ENCODE measurements at places on chromosomes 2 and 18. TPM values are rescaled to one million over a fixed set of nuclear protein-coding genes. Genes with fewer than 3 reads are reported as not detected.
A peak's percentile ranks its signal among the peaks of the same experiment; 100 is the strongest.

GKN2 gene
- total RNA-seq = not detected

CERKL gene
- total RNA-seq = 1.6 TPM

DSG2 gene
- 66.0 TPM for total RNA-seq

MYO5B gene
- total RNA-seq = 25.4 TPM

CDH19 gene
- not detected for total RNA-seq

MC5R gene
- not detected for total RNA-seq

SCN1A gene
- not detected for total RNA-seq

ASB18 gene
- total RNA-seq = not detected

SAG gene
- total RNA-seq = not detected

C2orf69 gene
- 14.1 TPM for total RNA-seq

DNA sequence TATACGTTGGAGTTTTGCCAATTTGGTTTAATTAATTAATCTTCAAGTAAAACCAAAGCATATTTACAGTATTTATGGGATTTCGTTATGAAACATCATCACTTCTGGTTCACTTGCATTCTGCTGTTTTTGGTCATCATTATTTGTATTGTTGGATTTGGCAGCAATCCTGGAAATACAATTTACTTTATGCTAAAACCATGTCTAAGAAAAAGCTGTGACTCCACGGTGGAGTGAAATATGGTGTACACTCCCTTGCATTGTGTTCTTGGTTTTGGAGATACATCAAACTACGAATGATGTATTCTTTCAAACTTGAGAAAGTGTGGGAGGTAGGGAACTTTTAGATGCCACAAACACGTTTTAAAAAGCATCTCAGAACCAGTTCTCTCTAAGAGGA lies 106.4 kb downstream of the CTAGE1 start:
- DNase-seq = no peak

DNA sequence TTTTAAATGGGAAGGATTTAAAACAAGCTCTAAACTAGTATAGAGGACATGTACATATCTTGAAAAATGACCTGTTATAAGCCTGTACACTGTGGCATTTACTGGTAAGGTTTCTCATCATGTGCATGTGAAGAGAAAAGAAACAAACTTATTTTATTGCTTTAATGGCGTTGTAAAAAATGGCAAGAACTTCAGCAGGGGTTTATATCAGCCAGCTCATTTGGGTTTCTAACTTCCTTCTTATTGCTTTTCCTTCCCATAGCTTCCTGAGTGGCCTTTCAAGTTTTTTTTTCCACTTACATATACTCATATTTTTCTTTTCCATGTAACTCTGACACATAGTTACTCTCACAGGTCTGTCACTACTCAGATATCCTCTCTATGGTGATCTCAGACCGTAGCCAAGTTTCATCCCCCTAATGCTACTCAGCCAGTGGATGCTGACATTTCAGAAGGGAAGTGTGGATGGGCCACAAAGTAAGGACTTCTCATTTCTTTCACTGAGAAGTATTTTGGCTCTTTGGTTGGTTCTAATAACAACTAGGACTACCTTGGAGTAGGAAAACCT lies 198.2 kb downstream of the PARD3B start:
- DNase-seq = no peak

- DNase-seq = no peak
Observed at GRCh38 chr18:44080054-44080453, 600.6 kb upstream of the SETBP1 start.

- no peak for DNase-seq
Observed at GRCh38 chr2:125455110-125455509, 1200.8 kb upstream of the GYPC start.

DNA sequence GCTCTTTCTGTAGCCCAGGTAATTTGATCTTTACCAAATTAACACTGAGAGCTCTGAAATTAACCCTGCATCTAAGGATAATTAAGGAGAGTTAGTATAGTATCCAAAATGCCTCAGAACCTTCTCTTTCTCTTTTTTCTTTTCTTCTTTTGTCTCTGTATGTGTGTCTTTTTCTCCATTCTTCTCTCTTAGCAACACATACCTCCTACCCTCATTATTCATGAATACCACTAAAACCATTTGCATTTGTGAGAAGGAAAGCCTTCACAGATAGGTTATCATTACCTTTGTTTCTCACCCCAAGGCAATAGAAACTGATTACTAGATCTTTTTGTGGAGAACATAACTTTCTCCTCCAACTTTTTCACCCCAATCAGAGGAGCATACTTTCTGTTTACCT lies 376.5 kb upstream of the NXPH2 start:
- DNase-seq = no peak

DNA sequence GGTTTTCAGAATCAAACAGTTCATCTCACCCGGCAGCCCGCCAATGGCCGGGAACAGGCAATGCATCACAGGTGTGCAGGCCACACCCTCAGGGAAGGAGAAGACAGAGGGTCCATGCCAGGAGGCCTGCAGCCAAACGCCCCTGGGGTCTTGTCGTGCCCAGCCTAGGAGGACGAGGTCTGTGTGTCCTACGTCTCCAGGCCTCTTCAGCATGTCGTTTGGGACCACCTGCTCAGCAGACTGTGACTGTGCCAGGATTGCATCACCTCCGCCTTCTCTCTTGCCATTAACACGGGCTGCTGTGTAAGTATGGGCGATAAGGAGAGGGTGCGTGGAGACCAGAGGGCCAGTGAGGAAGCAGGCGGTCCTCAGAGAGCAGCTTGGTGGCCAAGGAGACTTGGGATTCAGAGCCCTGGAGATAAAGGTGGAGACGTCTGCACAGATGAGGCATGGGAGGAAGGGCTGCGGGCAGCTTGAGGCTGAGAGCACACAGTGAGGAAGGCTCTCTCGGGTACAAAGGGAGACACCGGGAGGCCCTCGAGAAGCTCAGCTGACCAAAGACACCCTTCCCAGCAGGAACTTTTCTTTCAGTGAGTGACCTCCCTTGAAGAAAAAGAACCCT lies 37.4 kb upstream of the KLHL29 start:
- no peak for DNase-seq

- no peak for DNase-seq
Observed at GRCh38 chr18:36665952-36666351, 162.8 kb downstream of the TPGS2 start.

DNA sequence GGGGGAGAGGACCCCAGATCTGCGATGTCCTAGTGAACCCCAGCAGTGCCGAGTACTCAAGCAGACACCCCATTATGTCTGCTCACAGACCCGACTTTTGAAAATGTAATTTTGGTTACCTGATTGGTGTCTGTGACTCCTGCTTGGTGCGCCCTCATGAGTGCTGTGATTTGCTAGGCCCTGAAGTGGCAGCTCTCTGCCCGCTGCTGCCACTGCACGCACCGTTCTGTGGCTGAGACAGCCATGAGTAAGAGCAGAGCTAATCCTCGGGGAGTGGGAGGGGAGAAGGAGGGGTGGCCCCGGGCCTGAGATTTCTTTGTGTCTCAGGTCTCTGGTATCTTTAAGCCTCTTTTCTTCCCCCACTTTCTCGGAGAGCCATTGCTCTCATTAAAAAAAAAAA lies 18.2 kb downstream of the FHOD3 start:
- no peak for DNase-seq

DNA sequence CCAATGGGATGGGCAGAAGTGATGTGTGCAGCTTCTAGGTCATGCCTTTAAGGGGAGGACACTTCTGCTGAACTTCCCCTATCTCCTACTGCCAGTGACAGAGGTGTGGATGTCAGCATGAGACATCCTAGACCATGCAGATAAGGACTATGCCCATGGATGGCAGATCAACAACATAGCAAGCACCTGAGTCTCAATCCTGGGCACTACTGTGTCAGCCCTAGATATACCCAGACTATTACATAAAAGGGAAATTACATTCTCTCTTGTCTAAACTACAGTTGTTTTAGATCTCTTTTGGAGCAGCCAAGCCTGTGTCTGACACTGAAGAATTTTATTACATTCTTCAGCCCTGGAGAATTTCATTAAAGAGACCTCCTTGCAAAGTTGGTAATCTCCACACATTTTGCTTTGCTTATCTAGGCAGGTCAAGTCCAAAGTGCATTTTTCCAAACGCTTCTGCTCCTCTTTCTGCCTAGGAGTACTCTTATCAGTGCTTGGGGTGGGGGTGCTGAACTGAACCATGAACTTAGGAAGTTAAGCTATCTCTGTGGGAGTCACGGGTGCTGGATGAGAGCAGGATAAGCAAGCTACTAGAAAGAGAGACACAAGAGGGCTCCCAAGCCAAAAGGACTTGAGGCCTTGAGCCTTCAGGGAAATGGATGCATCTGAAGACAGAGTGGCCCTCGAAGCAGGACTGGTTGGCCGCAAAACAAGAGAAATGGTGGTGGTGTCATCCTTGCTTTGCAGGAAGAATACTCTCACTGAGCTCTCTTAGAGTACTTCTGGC lies 95.2 kb upstream of the SPRED2 start:
- DNase-seq = no peak

DNA sequence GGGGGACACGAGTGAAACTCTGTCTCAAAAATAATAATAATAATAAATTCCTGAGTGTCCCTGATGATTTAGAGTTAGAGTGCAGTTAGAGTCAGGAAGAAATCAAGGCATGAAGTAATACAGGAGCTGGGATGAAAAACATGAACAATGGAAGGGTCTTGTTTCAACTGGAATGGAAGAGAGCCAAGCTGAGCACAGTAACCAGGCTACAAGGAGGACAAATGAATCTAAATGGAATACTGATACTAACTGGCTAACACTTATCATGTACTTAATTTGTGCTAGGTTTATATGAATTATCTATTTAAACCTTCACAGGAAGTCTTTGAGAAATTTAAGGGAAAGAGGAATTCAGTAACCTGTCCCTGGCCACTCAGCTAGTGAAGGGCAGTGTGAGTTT lies 38.8 kb upstream of the PSME4 start:
- no peak for DNase-seq

DNA sequence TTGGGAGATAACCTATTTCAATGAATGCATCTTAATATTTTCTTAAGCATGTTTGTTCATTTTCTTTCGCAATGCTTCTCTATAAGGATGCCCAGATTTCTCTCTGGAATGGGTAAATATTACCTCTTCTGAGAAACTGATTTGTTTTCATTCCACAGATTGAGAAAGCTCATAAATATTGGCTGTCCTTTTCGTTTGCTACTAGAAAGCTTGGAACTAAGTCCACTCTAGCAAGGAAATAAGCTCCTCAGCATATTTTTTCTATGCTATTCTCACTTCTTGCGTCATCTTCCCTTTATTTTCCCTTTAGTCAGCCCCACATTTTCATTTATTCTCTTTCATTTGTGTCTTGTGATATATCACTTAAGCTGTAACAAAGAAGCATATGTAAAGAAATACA lies 76.3 kb downstream of the ANTXR1 start:
- DNase-seq = peak; percentile 39

- DNase-seq = no peak
Observed at GRCh38 chr2:24623535-24623934, 132.5 kb downstream of the NCOA1 start.

DNA sequence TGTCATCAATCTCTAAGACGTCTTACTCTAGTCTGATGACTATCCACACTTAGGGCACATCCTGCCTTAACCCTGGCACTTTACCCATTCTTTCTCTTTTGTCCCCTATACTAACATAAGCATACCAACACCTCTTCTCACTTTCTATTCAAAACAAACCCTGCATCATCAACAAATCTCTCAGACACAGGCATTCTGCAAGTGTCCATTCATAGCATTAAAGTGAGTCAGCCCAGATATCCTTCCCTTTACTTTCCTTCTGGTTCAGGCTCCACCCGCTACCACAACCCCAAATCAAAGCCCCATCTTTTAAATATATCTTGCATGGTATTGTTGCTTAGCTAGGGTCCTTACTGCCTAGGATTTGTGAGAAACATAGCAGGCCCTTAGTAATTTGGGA lies 3.8 kb downstream of the GRB14 start:
- peak; percentile 52 for DNase-seq

- DNase-seq = no peak
Observed at GRCh38 chr2:230914886-230915285, 10.2 kb downstream of the GPR55 start.

- no peak for DNase-seq
Observed at GRCh38 chr2:238336151-238336550, 15.8 kb downstream of the TRAF3IP1 start.

GRCh38 chr2:14903709-14904374 lies 271.3 kb downstream of the LRATD1 start:
- peak; percentile 39 for DNase-seq

GRCh38 chr18:22279741-22280452 lies 110.5 kb downstream of the GATA6 start:
- DNase-seq = no peak

GRCh38 chr2:179222076-179222475 lies 42.6 kb downstream of the SESTD1 start:
- DNase-seq = no peak

DNA sequence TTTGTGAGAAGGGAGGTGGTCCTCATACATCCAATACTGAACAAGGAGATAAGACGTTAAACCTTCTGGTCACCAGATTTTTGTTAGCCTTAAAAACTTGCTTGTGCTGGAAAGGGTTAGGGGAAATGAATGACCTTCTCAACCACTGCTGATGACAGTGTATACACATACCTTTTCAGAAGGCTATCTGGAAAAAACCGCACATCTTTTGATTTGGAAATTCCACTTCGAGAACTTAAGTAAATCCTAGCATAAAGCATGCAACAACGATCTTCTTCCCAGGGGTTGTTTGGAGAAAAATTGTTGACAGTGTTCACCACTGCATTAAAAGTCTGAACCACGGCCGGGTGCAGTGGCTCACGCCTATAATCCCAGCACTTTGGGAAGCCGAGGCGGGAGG lies 7.6 kb downstream of the YWHAQ start:
- no peak for DNase-seq

GRCh38 chr2:241035818-241036396 lies 37.5 kb downstream of the SNED1 start:
- DNase-seq = no peak

DNA sequence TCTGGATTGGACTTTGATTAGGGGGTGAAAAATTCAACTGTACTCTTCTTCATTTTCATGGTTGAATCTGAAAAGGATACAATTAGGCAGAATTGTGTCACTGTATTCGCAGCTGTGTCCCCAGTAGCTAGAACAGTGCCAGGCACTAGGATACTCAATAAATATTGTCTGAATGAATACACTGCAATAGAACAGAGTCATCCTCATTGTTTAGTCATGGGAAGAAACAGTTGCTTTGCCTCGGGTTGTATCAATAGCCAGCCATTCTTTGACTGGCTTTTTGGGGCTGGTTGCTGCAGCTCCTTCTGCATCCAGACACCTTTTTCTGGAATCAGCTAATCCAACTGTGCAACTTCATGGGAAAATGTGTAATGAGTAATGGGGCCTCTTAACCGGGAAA lies 18.1 kb upstream of the DYNC1I2 start:
- DNase-seq = no peak
